Stimulated activated CD4-positive, alpha-beta T cell treated with anti-CD3 and anti-CD28 coated beads, TNF-alpha, amount 100 ng/mL, for 24 hours (primary cell): ENCODE measurements at places on chromosomes 5 and 9.

DNA sequence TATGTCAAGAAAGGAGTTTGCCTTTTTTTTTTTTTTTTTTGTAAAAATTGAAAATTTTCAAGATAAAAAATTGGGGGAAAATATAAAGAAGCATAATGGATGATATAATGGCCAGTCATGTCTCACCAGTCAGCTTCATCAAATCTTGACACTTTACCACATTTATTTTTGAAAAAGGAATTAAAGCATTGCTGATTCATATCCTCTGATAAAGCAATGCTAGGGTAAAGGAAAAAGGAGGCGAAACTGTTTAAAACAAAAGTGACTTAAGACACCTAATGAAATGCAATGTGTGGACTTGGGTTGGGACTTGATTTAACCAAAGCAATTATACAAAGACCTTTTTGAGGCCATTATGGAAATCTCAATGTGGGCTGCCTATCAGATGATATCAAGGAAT lies 208.5 kb downstream of the ARHGAP26 start:
- DNase-seq, result no peak

GRCh38 chr5:157342822-157343402 lies 77.0 kb downstream of the CYFIP2 start:
- DNase-seq, result peak; percentile 25

- DNase-seq, result no peak
Measured at GRCh38 chr5:174581479-174581878, 142.9 kb upstream of the MSX2 start.

DNA sequence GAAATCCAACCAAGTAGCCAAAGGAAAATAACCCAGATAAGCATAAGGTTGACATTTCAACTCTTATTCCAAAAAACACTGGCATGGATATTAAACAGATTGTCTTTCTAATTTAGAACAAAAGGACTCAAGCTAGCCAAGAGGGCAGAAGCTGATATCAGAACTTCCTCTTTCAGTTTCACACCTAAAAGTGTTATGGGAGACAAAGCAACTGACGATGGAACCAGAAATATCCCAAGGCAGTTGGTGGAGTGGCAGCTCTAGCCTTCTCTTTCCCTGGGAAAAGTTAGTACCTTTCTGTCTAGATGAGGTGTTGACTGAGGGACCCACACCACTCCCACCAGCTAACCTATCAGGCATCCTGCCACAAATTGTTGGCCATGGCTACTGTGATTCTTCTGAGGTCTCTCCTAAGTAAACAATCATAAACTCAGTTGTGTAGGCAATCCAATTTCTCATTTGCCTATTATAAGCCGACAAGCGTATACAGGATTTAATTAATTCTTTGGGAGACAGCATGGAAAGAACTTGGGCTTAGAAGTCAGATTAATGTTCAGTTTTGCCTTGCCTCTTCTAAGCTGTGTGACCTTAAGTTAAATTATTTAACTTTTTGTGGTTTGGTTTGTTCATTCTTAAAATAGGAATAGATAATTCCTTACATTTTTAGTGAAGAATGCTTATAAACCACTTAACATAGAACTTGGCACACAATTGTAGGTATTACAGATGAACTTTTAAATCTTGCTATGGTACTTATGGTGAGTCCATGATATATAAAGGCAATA lies 110.9 kb upstream of the ADAMTSL1 start:
- DNase-seq, result no peak

- DNase-seq, result no peak
Measured at GRCh38 chr5:149549461-149550267, 1.6 kb downstream of the CSNK1A1 start.

DNA sequence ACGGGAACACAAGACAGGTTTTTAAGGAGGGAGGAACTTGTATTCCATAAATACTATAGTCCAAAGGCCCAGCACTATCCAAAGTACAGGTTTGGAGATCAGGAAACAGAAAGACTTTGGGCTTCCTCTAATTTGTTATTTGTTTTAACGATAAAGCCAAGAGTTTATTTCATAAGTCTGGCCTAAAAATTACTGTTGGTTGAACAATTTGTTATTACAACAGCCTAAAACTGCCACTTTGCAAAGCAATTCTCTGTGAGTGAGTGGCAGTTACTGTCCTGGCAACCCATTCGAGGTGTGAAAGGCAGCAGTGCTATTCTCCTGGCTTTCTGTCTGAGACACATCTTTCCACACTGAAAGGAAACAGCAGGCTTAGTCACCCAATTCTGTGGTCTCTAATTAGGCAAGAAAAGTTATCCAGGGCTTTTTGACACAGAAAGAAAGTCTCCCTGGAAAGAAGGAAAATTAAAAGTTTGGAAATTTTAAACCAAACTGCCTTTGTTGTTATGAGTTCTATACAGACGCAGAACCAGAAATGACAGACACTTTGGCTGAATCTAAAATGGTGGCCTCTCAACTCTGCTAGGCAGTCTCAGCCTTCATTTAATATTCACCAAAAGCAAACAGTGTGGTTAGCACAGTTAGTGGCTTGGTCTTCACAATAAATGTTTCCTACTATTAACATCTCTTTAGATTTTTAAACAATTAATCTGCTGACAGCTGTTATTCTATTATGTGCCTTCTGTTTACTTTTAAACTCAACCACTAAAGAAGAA lies 33.9 kb downstream of the PSMB7 start:
- no peak for DNase-seq

GRCh38 chr9:129283705-129284606 lies 105.9 kb upstream of the IER5L start:
- no peak for DNase-seq

DNA sequence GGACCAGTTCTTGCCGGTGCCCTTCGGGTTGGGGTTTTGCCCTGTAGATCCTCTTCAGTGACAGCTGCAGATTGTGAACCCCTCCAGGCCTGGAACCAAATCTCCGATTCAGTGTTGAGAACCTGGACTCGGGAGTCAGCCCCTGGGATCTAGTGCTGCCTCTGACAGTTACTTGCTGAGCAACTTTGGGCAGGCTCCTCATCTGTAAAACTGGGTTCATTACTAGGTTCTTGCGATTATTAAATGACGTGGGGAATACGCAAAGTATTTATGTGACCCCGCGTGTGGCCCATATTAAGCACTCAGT lies 600 bp downstream of the ERCC6L2 start:
- DNase-seq, result no peak

GRCh38 chr9:84413301-84413700 lies 72.7 kb upstream of the SLC28A3 start:
- DNase-seq, result no peak

DNA sequence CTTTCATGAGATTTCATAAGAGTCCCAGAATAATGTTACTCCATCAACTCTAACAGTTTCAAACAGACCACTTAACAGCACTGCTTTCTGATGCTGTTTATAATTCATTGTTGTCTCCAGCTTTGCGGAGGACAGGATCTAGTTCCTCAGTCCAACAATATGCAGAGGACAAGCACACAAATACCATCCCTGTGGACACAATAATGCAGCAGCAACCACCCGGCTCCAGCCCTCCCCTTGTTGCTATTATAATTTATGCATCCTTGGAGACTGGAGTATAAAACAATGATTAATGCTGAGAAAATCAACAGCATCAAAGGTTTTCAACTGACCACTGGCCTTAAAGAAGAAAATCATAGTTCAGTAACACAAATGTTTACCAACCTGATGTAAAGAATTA lies 108.3 kb downstream of the DENND1A start:
- no peak for DNase-seq

GRCh38 chr5:109045710-109046109 lies 298.0 kb downstream of the FER start:
- DNase-seq, result no peak
